ENCODE measurements at places on chromosomes 12 and 14.

DNA sequence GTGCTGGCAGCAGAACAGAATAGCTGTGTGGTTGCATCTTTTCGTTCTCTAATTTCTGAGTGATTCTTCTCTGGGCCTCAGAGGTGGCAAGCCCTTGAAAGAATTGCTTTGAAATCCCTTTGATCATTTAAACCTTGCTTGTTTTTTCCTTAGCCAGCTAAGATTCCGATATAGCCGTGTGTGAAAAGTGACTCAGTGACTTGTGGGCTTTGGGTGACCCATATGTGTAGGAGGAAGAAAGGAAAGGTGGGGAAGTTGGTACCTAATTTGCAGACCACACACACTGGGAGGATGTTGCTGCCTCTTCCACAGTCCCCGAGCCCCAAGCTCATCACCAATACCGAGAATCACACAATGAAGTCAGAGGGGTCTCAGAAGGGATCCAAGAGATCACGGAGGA, 18.8 kb downstream of the SLC24A4 start:
- DNase-seq: peak; percentile 67

DNA sequence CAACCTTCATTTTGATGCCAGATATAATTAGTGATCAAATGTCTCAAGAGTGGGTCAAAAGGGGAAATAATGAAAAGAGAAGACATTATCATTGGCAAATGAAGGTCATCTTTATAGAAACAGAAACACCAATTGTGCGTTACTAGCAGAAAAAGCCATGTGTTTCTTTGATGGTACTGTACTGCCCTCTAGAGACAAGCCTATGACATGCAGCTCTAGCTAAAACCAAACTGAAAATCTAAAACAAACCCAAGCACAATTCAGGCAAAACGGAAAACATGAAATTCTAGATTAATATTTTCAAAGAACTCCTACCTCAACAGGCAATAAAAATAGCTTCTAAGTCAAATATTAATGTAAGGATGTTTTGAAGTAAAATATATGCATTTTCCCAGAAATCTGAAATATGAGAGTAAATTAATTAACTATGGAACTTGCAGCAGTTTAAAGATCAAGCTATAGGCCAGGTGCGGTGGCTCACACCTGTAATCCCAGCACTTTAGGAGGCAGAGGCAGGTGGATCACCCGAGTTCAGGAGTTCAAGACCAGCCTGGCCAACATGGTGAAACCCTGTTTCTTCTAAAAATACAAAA, 115.4 kb downstream of the KLHL28 start:
- DNase-seq: no peak

GRCh38 chr12:65882486-65882885, 58.2 kb downstream of the HMGA2 start:
- DNase-seq: no peak

GRCh38 chr12:5571115-5571514, 139.2 kb downstream of the NTF3 start:
- DNase-seq: no peak

DNA sequence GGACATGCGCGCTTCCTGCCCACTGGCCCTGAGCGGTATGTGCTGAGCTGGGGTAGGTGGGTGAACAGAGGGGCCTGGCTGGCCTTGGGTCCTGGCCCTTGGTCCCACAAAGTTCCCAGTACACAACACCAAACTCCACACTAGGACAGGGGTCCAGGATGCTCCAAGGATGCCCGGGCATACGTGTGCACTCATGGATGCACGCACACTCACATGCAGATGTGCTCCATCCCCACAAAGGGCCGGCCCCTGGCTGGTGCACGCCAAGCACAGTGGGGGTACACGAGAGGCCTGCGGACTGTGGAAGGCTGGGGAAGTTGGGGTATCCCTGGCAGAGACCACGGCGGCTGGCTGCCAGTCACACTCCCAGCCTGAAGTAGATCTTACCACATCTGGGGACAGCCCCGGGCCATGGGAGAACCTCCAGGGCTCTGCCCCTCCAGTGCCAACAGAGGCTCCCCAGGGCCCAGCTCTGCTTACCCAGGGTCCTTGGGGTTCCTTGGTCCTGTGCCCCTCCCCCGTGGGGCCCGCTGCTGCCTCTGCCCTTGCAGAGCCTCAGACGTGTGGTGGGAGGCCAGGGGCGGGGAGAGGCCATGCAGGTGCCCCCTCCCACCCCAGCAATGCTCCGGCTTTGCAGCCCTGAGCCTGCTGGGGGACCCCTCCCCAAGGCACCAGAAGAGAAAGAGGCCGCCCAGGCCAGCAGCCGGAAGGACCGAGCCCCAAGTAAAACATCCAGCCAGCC, 24.0 kb upstream of the NUDT14 start:
- DNase-seq: no peak

- no peak for DNase-seq
Measured at GRCh38 chr12:42361909-42362646, 36.1 kb downstream of the PPHLN1 start.

DNA sequence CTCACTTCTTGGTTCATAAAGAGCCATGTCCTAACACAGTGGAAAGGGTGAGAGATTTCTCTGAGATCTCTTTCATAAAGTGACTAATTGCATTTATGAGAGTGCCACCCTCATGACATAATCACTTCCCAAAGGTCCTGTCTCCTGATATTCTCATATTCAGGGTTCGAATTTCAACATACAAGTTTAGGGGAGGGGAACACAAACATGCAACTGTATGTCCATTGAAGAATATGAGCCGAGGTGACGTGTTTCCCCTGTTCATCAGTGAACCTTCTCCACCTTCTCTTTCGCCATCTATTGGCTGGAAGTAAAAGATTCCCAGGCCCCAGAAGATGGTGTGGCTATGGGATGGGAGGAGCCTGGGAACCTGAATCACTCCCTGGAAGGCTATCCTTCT, 354.2 kb upstream of the ATP2B1 start:
- no peak for DNase-seq

DNA sequence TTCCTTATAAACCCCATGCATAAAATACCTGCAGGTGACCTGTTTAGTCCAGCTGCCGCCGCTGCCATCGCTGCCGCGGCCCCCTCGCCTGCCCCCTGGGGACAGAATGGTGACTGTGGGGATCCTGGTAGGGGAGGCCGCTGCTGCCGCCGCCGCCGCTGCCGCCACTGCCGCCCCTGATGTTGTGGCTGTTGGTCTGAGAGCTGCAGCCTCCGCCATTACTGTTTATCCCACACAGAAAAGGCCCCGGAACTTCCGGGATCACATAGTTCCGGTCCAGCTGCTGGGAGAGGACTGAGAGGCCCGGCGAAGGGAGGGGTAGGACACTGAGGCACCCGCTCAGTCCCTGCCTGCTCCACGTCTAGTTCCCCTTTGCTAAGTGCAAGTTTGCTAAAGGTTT, 244.9 kb downstream of the C12orf50 start:
- no peak for DNase-seq

DNA sequence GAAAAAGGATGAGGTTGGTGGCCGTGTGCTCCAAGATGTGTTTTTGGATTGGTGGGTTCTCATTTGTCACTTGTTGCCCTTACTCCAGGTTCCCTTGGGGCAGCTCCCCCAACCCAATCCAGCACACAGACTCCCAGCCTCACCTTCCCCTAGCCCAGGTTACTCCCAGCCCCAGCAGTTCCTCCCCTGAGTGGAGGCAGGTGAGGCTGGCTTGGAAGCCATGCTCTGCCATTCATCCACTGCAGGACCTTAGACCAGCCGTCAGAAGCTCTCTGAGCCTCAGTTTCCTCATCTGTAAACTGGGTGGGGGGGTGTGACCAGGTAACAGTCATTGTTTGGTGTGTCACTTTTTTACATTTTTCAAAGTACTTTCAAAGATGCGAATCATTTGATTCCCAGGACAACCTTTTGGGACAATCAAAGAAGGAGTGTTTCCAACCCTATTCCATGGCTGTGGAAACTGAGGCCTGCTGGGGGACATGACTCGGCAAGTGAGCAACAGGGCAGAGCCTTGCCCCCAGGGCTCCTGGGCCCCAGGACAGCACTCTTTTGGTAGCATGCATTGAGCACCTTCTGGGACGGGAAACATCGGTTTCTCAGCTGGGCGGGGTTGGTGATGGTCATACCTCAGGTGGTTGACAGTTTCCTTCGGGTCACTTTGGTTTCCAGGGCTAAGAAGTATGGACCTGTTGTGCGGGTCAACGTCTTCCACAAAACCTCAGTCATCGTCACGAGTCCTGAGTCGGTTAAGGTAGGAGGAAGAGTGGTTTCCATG, 7.2 kb downstream of the CYP46A1 start:
- DNase-seq: no peak

GRCh38 chr12:4477129-4477528, 31.5 kb upstream of the FGF6 start:
- no peak for DNase-seq

DNA sequence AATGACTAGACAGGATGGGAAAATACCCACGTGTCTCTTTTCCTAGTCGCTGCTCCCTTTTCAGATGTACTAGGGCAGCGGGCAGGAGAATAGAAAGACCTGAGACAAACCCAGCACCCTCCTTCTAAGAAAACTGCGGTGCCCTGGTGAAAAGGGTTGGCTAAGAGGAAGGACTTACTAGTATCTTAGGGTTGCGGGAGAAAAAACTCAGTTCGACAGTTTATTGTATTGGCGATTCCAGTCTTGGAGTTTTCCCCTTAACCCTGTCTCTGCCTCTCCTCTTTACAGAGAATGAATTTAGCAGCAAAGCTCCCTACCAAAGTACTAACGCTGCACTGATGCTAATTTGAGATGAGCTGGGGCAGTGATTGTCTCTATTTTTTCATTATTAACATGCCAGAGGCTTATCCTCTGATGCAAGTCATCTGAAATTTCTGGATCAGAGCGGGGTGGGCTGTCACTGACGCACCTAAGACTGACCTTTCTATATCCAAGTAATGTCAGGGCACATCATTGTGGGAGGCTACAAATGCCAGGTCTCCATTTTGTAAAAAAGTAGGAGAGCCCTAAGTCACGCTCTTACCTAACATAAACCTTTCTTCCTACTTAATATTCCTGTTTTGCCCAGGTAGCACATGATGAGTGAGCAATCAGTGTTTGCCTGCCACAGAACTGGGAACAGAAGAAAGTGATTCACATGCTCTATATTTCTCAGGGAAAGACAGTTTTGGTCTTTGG, 916 bp upstream of the PAWR start:
- DNase-seq: no peak

GRCh38 chr12:80233926-80234325, 134.6 kb downstream of the OTOGL start:
- no peak for DNase-seq

DNA sequence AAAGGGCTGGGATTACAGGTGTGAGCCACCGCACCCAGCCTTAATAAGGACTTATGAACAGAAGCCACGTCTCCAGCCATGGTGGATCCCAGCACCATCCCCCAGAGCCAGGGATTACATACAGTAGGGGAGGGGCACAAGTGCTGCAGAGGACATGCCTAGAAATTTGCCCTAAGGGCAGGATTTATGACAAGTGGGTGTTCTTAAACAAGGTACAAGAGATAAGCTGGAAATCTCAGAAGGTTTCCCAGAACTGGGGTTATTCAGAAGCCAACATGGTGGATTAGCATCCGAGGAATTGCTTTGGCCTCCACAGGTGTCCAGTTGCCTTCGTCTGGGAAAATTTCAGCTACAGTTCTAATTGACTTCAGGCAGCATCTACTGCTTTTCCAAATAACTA, 114.4 kb upstream of the EGLN3 start:
- no peak for DNase-seq

DNA sequence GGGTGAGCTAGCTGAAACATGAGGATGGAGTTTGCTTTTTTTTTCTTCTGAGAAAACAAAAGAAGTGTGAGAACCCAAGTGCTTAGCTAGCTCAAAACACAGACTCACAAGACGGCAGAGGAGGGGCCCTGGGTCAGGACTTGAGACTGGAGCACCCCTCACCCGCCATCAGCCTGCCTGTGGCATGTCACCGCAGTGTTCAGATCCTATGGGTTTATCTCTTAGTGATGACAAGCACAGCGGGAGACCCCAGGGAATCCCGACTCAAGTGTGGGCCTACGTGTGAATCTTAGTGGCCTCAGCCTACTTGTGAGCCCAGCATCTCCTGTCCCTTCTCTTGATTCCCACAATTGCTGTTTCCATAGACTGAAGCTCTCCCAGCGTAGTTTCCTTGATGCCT, 22.9 kb downstream of the DYRK4 start:
- DNase-seq: peak; percentile 8

- DNase-seq: no peak
Measured at GRCh38 chr12:49008943-49009342, 9.6 kb downstream of the PRKAG1 start.
